ENCODE measurements at places on chromosomes 5 and 9. TPM values are rescaled to one million over a fixed set of nuclear protein-coding genes. Genes with fewer than 3 reads are reported as not detected.

Gene OR1J1
- total RNA-seq = not detected

- DNase-seq = no peak
These were observed 134.7 kb downstream of the GAS1 start for GRCh38 chr9:86812616-86813015.

- DNase-seq = no peak
These were observed 21.8 kb downstream of the CENPH start for GRCh38 chr5:69211200-69211599.

DNA sequence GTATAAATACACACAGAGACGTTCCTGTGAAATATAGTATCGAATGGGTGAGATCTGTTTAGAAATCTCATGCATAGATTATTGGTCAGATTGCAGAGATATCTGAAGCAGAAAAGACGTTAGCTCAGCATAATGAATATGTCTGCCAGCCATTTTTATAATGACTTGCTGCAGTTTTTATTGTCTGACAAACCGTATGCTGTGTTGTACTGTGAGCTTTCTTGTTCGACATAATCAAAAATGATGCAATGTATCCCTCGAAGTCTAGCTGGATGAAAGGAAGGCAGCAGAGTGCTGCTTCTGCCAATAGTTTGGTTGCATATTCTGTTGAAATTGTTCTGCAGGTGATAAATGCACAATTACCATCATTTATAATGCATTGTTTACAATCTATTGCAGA lies 514.9 kb upstream of the ARRDC3 start:
- DNase-seq = no peak

Gene SMIM33
- total RNA-seq = not detected

DNA sequence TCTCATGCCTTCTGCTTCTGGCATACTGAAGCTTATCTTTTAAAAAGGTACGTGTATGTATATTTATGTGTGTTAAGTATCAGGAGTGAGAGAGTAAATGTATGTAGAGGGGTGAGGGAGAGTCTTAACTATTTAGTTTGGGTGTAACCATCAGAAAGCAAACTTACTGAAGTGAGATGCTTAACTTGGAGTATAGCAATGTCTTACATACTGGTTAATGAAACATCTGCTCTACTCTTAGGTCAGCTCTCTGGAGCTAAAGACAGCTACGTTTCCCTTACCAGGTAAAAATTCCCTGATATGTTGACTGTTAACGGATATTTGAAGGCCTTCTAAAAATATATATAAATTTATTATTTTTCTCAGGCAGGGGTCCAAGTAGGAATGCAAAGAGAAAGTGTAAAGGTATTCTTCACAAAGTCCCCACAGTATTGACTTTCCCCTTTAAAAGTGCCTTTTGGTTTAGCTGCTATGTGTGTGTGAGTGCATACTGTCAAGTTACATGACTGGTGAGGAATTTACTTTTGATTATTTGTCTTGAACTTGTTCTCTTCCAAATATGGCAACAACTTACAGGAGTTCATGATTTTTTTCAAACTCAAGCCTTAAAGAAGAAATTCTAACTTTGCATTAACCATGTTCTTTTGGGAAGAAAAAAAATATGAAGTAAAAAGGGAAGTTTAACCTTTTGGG lies 12.3 kb upstream of the C5orf24 start:
- DNase-seq = no peak

Gene CDKN2B
- 1.2 TPM for total RNA-seq

Gene VCAN
- 673 TPM for total RNA-seq

Measured in progenitor cell of endocrine pancreas (in vitro differentiated cells).